ENCODE measurements at places on chromosomes 16 and 17.

- no peak for DNase-seq
These were observed 67.1 kb upstream of the NLK start for GRCh38 chr17:27975146-27976011.

DNA sequence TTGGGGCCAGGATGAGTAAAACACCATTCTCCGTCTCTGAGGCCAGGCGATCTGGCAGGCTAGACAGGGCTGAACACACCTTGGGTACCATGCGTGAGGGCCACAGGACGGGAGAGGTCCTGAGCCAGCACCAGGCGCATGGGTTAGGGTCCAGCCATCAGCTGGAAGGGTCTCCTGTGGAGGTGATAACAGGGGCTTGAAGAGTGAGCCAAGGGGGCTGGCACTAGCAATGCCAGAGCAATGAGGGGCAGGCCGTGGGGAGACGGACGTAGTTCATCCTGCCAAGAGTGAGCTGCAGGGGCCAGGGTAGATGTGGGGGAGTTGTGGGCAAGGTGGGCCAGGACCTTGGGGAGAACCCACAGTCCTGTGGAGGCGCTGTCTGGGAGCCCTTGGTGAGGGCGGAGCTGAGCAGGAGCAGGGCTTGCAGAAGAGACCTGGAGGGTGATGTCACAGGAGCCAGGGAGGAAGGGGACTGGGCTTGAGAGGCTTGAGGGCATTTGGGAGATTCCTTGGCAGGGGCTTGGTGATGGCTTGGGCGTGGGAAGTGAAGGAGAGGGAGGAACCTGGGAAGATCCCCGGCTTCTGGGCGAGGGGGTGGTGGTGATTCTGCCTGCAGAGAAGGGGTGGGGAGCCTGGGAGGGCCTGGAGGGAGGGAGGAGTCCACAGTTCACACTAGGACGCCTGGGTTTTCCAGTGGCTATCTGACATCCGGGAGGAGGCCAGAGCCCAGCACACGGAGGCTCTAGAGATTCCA lies 6.3 kb upstream of the NPTX1 start:
- DNase-seq = no peak

GRCh38 chr16:12096157-12096777 lies 119.7 kb downstream of the SNX29 start:
- DNase-seq = no peak

GRCh38 chr17:17568772-17569195 lies 22.7 kb downstream of the PEMT start:
- DNase-seq = no peak

GRCh38 chr16:14489460-14489859 lies 140.6 kb downstream of the PARN start:
- DNase-seq = no peak

DNA sequence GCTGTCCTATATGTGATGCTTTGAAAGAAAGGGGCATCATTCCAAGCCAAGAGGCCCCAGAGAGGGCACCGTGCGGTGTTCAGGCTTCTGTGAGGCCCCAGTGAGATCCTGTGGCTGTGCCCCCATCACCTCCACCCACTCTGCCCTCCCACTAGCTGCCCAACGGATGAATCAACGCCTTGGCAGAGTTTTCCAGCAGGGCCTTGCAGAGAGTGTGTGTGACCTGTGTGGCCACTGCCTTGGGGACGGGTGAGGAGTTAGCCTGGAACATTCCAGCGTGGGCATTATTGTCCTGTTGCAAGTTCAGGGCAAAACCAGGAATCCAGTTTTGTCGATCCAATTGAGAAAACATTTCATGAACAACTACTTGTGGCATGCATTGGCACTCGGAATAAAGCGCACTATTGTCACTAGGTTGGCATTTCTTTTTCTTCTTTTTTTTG lies 53.7 kb downstream of the SF3B3 start:
- DNase-seq = no peak

DNA sequence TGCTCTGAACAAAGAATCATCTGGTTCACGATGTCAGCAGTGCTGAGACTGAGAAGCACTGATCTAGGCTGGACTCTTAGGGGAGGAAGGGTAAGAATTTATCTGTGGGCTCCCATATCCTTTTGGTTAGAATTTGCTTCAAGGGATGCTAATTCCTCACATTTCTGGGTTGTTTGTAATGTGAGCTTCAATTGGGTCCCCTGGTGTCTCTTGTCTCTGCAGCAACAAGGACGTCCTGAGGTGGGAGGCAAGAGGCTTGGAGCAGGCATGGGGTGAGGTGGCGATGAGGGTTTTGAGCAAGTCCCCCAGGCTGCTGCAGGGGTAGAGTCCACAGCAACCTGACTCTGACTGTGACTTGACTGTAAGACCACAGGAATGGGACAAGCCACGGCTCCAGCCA lies 213.8 kb upstream of the NLRP1 start:
- DNase-seq = no peak

DNA sequence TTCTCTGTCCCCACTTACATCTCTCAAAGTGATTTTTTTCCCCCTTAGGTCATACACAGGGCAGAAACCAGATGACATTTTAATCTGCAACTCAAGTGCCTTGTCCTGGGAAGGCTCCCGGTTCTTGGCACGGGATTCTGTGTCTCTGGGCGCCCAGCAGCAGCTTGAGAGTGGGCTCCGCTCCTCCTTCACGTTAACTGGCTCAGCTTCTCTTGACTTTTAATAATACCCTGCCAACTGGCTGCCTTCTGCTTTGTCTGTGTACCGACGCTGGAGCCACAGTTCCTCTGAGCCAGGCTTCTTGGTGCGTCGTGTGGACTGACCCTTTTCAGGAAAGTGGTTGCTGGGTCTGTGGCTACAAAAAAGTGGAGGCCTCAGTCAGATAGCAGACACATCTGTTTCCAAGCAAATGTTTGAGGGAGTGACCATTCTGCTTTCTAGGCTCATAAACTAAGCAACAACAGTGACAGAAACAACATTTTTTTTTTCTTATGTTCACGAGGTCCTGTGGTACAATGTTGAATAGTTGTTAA lies 64.9 kb downstream of the IRF8 start:
- no peak for DNase-seq

DNA sequence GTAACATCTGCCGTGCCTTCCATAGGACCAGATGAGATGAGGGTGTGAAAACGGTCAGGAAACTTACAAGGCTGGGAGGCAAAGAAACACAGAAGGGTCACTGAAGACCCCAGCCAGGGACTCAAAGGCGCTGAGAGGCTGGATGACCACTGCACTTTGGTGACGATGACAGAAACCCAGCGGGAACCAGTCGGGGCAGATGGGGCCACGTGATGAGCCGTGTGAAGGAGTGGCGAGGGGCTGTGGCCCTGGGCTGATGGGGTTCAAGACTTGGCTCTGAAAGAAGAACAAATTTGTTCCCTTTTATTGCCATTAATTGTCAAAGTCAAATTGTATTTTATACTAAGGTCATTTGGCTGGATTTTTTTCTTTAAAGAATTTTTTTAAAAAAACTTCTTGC lies 28.6 kb upstream of the ATP2C2 start:
- no peak for DNase-seq

GRCh38 chr16:27781195-27781524 lies 231.2 kb downstream of the KATNIP start:
- DNase-seq = no peak
